Hepatocyte (in vitro differentiated cells): ENCODE measurements at places on chromosomes 2 and 18.

GRCh38 chr2:230016844-230017243 lies 51.9 kb downstream of the SLC16A14 start:
- DNase-seq: no peak

DNA sequence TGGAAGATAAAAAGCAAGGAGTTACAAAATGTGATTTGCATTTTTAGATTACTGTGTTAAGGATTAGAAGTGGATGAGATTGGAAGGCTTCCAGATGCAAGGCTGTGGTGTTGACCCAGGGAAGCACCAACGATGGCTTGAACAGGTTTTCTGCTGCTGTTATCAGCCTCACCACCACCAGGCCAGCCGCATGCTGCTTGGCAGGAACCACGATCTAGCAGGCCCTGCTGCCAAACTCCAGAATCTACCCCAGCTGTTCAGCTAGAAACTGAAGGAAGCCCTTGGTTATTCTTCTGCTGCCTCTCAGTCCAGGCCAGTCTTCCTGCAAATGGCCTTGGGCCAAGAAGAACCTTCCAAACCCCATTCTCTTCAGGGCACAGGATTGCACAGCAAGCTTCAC lies 133.9 kb downstream of the MTCL1 start:
- DNase-seq: no peak

DNA sequence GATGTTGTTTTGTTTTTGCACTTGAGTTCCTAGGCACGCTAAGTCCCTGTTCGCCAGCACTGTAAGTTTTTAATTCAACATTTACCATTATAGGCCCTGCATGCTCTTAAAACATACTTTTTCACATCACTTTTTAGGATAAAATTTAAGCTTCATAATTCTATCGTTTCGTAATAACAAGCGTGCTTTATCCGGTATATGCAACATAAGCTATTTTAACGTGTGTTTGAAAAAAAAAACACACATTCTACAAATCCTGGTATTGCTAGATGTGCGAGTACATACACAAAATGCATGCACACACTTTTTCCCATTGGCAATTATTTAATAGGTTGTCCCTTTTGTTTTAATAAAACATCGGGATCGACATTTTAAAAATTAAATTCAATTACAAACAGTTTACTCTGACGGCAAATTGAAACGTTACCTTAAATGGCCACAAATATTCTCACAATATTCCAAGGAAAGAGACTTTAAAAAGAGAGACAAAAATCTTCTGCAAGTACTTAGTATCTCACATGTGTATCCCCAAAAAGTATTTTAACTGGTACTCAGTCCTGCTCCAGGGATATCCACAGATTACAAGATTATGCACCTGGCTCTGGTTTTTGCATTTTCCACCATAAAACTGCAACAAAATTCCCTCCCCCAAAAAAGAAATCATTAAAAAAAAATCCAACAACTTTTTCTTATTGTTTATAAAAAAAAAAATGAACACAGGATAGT lies 1.0 kb upstream of the TCF4 start:
- DNase-seq: no peak

GRCh38 chr2:7950035-7950612 lies 731.7 kb upstream of the ID2 start:
- DNase-seq: no peak

- DNase-seq: no peak
Observed at GRCh38 chr2:101361522-101361921, 25.8 kb downstream of the CREG2 start.

GRCh38 chr18:47150824-47151366 lies 595 bp upstream of the HDHD2 start:
- no peak for DNase-seq

GRCh38 chr2:72003124-72003523 lies 144.5 kb downstream of the CYP26B1 start:
- peak; percentile 4 for DNase-seq

- no peak for DNase-seq
Observed at GRCh38 chr2:151363709-151364108, 6.3 kb downstream of the TNFAIP6 start.

DNA sequence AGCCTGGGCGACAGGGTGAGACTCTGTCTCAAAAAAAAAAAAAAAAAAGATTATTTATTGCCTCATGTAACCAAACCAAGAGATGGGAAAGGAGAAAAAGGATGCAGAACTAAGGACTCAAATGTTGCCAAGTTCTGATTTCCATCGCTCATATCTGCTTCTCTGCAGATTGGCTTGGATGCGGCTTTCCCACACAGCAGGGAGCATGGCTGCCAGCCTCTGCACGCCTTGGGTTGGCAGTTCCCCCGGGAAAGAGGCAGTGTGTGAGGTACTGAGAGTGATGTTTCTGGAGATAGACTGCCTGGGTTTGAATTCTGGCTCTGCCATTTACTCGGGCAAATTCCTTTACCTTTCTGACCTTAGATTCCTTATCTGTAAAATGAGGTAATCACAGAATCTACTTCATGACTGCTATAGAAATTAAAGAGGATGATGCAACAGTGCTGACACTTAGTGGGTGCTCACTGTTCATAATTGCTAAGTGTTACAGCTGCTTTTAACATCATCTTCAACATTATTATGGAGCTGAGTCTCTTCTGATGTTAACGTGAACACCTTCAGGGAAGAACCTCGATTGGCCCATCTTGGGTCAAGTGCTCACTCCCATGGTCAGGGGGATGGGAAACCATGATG lies 68.8 kb downstream of the ACAA2 start:
- DNase-seq: no peak

- peak; percentile 48 for DNase-seq
Observed at GRCh38 chr2:228039752-228040534, 141.5 kb downstream of the SPHKAP start.

DNA sequence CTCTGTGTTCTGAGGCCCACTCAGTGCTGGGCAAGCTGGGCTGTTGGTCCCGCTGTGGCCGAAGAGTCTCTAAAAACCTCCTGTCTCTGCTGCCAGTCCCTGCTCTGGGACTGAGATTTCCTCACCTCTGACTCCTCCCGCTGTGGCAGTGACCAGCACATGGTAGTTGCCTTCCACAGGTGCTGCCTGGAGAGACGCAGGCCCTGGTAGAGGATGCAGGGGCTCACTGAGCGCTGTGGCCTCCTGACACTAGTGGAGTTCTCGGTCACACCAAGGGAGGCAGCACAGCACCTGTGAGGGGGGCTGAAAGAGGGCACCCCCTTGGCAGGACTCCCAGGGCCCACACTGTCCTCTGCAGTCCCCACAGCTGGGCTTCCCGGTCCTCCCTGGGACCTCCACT lies 3.8 kb upstream of the ASB1 start:
- DNase-seq: no peak

DNA sequence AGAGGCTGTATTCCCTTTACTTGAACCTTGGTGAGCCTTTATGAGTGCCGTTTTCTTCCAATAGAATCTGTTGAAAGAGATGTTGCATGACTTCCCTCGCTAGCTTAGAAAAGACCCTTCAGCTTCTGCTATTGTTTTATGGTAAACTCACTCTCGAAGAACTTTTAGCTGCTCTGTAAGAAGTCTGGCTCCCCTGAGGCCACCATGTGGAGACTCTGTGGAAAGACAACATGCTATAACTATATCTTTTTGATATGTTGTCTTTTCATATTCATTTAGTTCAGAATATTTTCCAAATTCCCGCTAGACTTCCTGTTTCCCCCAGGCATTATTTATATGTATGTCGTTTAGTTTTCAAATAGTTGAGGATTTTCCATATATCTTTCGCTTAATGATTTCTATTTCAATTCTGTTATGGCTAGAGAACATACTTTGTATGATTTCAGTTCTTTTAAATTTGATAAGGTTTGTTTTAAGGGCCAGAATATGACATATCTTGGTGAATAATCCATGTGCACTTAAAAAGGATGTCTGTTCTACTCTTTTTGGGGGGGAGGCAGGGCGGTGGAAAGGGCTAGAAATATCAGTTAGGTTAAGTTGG lies 64.1 kb downstream of the PTPN4 start:
- DNase-seq: peak; percentile 60

GRCh38 chr2:242038928-242039341 lies 169.4 kb downstream of the RTP5 start:
- no peak for DNase-seq

- no peak for DNase-seq
Observed at GRCh38 chr2:218060118-218060517, 8.9 kb upstream of the RUFY4 start.

DNA sequence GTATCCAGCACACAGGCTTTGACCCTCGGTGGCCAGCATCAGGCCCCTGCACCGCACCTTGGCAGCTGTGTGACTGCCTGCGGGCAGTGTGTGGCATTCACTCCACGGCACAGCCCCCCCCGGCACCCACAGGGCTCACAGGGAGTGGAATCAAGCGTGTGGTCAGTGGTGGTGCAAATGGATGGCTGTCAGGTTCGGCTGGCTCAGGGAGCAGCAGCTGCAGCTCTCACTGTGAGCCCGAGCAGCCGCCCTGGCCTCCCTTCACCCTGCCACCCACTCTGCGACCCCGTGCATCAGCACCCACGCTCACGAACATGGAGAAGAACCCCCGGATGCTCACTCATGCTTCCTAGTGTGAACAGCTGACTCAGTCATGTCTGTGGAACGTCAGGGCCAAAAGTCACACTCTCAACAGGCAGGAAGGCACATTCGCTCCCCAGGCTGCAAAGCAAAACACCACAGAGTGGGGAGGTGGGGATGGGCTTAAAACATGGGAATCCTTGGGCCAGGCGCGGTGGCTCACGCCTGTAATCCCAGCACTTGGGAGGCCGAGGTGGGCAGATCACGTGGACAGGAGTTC lies 41.5 kb upstream of the GPC1 start:
- no peak for DNase-seq

- DNase-seq: no peak
Observed at GRCh38 chr2:46751897-46752296, 163.7 kb downstream of the MCFD2 start.

- DNase-seq: peak; percentile 56
Observed at GRCh38 chr2:164430166-164430783, 191.0 kb downstream of the GRB14 start.

GRCh38 chr18:61333746-61334490 lies 688 bp downstream of the CDH20 start:
- DNase-seq: peak; percentile 21

- DNase-seq: no peak
Observed at GRCh38 chr18:24860978-24861680, 400.7 kb downstream of the HRH4 start.

GRCh38 chr2:61700464-61700863 lies 153.4 kb downstream of the FAM161A start:
- no peak for DNase-seq

DNA sequence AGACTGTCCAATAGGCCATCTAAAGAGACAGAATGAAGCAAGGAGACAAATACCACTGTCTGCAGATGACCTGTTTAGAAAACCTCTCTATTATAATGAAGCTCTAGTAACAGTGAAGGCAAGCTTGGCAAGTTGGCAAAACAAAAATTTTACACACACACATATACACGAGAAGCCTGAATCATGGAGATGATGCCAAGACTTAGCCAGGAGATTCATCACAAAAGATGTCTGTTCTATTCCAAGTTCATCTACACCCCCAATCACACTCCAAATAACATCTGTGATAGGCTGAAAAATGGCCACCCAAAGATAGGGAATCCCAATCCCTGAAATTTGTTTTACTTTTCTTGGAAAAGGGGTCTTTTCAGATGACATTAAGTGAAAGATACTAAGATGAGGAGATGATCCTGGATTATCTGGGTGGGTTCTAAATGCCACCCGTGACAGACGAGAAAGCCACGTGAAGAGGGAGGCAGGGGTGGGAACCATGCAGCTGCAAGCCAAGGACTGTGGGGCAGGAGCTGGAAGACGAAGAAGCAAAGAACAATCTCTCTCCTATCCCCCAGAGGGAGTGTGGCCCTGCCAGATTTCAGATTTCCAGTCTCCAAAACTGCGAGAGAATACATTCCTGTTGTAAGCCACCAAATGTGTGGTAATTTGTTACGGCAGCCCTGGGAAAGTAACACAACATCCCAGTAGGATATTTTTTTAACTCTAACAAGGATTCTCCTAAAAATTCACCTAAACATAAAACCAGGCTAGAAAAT lies 20.0 kb downstream of the HDLBP start:
- no peak for DNase-seq

DNA sequence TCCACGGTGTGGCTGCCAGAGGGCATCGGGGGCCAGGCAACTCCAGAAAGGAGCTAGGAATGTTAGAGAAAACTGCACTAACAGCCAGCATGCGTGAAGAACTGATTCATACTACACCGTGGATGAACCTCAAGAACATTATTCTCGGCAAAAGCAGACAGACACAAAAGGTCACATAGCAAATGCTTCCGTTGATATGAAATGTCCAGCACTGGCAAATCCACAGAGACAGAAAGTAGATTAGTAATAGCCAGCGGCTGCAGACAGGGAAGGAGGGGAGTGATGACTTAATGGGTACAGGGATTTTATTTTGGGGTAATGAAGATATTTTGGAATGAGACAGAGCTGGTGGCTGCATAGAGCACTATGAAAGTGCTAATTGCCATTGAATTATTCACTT lies 37.4 kb downstream of the SCTR start:
- DNase-seq: peak; percentile 7

GRCh38 chr18:7902399-7902839 lies 335.3 kb downstream of the PTPRM start:
- DNase-seq: peak; percentile 42

DNA sequence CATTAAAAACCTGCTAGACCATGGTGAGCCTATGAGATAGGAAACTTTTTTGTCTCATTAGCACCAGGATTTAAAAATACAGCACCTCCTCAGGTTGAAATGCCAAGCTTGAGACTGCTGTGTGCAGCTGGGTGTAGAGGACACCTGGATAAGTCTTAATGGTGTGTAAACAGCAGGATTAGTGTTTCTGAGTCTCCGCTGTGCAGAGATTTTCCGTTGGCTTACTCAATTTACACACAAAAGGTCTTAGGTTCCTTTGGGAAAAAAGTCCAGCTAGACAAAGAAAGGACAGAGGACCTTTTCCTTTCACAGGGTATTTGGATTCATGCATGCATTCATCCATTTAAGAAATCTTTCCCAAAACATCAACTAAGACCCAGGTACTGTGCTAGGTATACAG lies 168.1 kb downstream of the NRXN1 start:
- no peak for DNase-seq

- DNase-seq: no peak
Observed at GRCh38 chr2:236879416-236879963, 206.2 kb upstream of the COPS8 start.

- DNase-seq: no peak
Observed at GRCh38 chr18:55024564-55024963, 65.3 kb upstream of the CCDC68 start.

GRCh38 chr18:48850822-48851598 lies 99.8 kb downstream of the SMAD7 start:
- DNase-seq: no peak
